ENCODE measurements at places on chromosomes 2 and 18.

- no peak for DNase-seq
These were observed 86.1 kb upstream of the UPP2 start for GRCh38 chr2:158015428-158016076.

GRCh38 chr18:24397131-24397693 is 412 bp downstream of the OSBPL1A start:
- peak; percentile 4 for DNase-seq

DNA sequence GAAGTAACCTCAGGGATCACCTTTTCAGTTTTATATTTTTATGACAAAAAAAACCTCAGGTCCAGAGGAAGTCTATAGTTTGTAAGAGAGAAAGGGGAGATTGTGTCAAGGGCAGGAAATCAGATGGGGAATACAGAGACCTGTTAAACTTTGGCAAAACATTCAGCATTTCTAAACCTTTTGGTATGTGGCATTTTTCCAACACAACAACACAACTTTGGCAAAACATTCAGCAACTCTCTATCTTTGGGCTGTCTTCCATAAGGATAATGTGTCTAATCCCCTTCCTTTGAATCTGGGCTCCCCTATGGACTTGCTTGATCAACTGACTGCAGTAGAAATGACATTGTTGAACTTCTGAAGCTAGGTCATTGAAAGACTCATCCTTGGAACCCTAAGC is 220.6 kb upstream of the CCDC68 start:
- DNase-seq, result no peak

DNA sequence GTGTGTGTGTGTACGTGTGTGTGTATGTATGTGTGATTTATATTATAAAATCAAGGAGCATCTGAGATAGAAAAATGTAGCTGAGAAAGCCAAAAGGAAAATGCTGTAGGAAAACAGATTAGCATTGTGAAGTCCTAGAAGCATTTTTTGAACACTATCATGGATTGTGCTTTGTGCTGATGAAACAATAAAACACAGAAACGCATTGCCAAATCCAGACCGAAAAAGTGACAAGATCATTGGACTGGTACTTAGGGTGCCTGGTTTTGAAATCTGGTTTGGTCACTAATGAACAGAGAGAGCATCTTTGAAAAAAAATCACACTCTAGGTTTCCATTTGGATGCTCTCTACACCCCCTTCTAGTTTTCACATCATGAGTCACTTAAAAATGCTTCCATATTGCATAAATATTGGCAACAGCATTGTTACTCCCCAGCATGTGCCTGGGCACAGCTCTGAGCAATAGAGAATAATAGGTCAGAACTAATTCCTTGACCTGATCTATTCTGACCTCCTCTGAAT is 214.6 kb upstream of the LRRTM1 start:
- DNase-seq, result no peak

DNA sequence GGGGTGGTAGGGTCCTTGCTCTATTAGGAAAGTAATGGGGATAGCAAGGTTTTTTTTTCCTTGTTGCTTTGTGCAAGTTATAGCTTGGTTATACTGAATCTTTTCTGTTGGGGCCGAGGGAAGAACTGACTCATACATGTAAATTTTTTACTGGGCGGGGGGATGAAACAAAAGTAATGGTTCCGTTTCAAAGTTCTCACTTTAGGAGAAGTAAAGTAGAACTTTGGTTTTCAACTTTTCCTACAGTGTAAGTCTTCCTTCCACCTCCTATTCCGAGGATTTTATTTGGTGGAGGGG is 1.1 kb downstream of the AFTPH start:
- DNase-seq, result no peak

Measured in stimulated activated CD4-positive, alpha-beta T cell treated with anti-CD3 and anti-CD28 coated beads, Interleukin-1b, Interleukin-23, amount 100 ng/mL, for 1 hour (primary cell).